Daoy (cell line): ENCODE measurements at places on chromosomes 3 and 15.

DNA sequence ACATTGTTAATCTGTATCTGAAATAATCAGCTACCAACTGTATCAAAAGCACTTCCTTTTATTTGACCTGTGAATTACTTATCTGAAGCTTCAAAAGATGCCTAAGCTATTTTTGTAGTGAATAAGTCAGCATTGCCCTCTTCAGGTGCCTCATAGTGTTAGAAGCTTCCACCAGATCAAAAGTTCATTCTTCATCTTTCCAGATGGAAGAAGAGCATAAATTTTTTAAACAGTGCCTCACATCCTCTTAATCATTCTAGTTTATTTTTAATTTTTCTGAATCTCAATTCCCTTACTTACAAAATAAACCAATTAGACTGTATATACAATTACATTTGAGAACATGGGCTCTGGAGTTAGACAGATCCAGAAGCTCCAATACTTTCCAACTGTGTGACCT lies 65.0 kb downstream of the MYO5A start:
- no peak for DNase-seq

GRCh38 chr3:178217479-178217878 lies 318.8 kb upstream of the KCNMB2 start:
- DNase-seq, result no peak

DNA sequence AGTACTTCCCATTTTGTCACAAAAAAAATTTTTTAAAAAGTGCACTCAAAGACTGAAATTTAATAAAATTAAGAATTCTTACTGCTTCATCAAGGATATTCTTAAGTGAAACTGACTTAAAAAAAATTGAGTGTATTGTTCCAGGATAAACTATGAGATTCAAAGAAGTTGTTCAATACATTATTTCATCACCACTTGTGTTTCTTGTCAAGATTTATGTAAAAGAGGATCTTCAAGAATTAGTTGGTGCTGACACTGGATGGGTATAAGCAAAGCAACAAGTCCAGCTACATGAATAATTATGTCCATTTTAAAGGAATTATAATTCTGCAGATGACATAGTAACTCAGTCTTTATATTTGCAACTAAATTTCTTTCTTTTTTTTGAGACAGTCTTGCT lies 4.3 kb upstream of the AP4E1 start:
- DNase-seq, result no peak

- no peak for DNase-seq
These were observed 476.3 kb downstream of the EPHB1 start for GRCh38 chr3:135271177-135272025.

DNA sequence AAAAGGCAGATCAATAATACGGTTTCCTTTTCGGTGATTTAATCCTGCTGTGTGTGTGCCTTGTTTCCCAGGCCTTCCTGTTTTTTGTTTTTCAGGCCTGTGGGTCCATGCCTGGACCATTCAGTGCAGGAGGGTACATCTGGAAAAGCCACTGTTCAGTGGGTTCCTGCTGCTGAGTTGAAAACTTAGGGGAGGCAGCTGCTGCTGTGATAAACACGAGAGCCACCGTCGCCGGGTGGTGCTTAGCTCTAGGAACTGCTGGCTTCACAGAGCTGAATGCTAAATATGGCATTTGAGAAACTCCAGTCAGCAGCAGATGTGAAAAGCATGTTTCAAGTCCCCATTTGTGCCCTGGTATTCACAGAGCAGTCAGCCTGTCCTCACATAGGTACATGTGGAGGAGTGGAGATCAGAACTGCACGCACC lies 44.0 kb downstream of the SYNM start:
- DNase-seq, result no peak

DNA sequence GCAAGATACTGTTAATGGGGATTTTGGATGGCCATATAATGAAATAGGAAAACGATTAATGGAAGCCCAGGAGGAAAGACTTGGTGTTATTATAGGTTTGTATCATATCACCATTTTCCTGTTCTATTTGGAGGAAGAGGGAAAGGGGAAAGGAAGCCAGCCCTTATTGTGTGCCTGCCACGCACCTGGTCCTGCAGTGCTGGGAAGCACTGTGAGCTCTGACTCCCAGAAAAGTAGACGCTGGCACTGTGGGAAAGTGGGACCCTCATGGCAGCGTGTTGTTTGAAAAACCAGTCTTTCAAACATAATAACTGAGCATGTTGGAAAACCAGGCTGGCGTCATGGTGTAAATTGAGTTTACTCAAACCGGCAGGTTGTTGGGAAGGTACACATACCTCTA lies 22.0 kb downstream of the CGNL1 start:
- no peak for DNase-seq

GRCh38 chr15:57649138-57649537 lies 57.4 kb upstream of the POLR2M start:
- DNase-seq, result no peak

DNA sequence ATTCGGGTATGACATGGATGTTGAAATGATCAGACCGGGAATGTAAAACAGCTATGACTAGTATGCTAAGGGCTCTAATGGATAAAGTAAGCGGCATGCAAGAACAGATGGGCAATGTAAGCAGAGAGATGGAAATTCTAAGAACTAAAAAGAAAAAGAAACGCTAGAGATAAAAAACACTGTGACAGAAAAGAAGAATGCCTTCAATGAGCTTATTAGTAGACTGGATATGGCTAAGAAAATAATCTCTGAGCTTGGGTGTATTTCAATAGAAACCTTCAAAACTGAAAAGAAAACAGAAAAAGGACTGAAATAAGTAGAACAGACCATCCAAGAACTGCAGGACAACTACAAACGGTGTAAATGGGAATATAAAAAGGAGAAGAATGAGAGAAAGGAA lies 101.2 kb downstream of the HES1 start:
- no peak for DNase-seq

GRCh38 chr15:29225534-29226234 lies 43.9 kb downstream of the NSMCE3 start:
- DNase-seq, result no peak
